ENCODE measurements at places on chromosomes 7 and 10.

DNA sequence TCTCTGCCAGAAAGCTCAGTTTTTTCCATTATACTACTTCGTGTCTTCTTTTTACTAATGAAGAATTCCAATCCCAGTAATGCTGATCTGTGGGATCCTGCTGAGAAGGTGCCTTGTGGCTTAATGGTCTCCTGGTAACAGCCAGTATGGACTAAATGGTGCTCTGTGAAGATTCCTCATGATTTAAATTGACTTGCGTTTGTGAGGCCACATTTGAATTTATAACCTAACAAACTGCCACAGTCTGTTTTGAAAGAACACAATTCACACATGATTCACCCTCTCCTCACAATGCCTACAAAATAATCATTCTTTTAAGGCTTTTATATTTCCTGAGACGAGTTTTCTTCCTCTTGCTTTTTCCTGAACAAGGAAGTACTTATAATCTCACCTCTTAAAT lies 140.0 kb downstream of the MBL2 start:
- DNase-seq = no peak

DNA sequence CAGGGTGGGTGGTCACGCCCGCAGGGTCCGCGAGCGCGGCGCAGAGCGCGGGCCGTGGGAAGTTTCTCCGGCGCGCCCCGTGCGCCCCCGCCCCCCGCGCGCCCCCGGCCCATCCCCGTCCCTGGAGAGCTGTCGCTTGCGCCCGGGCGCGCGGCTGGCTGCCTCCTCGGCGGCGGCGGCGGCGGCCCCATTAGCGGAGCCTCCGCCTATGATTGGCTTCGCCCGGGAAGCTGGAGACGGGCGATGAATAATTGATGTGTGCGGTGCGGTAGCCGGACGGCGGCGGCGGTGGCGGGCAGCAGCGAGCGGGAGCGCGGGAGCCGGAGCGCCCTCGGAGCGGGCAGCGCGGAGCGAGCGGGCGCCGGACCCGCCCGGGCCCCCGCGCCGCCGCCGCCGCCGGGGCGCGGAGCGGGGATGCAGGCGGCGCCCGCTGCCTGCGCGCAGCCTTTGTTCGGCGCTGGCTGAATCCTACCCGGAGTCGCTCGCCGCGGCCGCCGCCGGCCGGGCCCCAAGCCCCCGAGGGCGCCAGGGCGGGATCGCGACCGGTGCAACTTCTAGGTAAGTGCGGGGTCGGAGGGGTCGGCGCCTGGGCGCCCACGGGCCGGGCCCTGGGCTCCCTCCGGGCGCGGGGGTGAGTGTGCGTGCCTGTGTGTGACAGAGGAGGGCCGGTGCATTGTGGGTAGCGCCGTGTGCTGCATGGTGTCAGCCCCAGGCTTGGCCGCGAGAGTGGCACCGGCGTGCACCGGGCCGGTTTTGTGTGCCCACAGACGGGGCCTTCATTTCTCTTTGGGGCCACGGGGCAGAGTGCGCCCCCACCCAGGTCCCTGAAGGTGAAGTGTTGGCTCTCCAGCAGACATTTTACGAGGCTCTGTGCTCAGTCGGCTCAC lies 103.8 kb upstream of the PPIF start:
- peak; percentile 82 for DNase-seq

GRCh38 chr10:119235356-119235755 lies 28.0 kb downstream of the GRK5 start:
- no peak for DNase-seq

DNA sequence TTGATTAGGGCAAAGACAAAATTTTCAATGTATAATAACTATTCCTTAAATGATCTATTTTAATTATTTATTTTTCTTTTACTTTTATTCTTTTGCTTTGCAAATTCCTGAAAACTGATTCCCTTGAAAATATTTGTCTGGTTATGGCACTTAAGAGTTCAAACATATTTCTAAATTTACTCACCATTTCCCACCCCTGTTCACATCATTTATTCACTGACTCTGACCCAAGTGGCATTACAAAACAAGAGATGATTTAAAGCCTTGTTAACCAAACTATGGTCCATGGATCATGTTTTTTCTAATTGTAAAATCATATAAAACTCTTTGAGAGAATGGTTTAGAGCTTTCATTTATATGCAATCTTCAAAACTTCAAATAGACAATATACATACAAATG lies 1256.1 kb upstream of the LRRN3 start:
- DNase-seq = no peak

- DNase-seq = peak; percentile 30
These were observed 64.6 kb upstream of the KCNMA1 start for GRCh38 chr10:77702166-77702565.

- DNase-seq = no peak
These were observed 73.6 kb downstream of the RHOBTB1 start for GRCh38 chr10:60870416-60870728.

- no peak for DNase-seq
These were observed 76.8 kb upstream of the PITRM1 start for GRCh38 chr10:3249307-3249889.
